OCI-M1 (cell line): ENCODE measurements at places on chromosomes 13 and 19.

DNA sequence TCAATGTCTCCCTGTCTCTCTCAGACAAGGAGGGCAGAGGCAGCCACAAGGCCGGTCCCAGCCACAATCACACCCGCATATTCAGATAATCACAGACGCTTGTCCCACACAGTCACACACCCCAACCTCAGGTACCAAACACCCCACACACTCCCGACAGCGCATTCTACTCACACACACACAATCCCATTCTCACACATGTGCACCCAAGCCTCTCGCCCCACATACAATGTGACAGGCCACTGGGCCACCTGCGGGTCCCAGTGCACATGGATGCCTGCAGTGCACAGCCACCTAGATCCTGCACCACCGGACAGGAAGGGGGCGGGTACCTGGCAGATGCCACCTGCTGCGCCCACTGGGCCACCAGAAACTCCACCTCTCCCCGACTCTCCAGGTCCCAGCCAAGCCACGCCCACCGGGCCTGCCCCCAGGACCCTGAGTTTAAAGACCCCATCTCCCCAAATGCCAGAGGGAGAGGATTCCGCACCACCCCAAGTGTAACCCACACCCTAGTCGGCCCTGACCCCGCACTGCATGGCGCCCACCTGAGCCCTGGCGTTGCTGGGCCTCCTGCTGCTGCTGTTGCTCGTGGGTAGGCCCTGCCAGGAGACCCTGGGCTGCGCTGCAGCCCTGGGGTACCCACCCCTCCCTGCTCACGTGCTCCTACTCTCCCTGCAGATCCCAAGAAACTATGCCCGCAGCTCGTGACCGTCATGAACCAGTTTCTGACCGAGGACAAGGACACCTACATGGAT lies 10.6 kb downstream of the SCGB2B2 start:
- no peak for DNase-seq

- no peak for DNase-seq
Observed at GRCh38 chr13:44912278-44913016, 76.8 kb downstream of the NUFIP1 start.

DNA sequence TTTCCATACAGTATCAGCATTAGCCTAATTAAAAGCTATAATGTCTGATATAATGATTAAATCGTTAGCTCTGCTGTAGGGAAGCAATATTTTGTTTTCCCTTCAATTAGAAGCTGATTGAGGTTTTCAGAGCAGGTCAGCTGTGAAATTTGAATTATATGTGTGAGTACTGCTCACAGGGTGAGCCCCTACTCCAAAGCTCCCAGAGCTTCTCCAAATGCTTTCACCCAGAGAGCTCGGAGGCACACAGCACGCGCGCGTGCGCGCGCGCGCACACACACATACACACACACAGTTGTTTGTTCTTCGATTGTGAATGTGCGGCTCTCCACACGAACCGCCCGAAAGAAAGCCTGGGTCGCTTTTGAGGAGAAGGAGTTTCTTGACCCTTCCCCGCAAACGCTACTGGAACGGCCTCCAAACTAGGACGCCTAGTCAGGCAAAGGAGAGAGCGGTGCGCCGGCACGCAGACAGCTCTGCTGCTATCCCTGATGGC lies 4.8 kb upstream of the SOX1 start:
- no peak for DNase-seq

- no peak for DNase-seq
Observed at GRCh38 chr13:36681894-36682624, 8.2 kb downstream of the SERTM1 start.

GRCh38 chr13:102911336-102911735 lies 65.5 kb downstream of the ERCC5 start:
- no peak for DNase-seq

DNA sequence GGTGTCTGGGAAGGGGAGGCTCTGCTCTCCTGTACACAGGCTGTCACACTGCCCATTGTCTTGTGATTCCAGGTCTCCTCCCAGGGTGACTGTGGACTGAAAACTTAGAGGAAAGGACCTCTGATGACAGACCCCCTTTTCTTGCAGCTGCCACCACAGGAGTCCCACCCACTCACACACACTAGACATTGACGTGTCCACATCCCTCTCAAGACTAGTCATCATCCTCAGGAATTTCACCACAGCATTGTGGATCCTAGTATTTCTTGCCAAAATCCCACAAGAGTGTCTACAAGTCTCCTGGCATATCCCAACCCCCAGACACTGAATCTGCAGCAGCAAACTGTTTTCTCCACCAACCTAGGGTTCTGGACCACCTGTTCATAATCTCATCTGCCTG lies 5.3 kb downstream of the ZNF85 start:
- DNase-seq = no peak

GRCh38 chr13:102978168-102978567 lies 88.0 kb downstream of the SLC10A2 start:
- DNase-seq = no peak
